ENCODE measurements at places on chromosomes 1 and 21.
A peak's percentile ranks its signal among the peaks of the same experiment; 100 is the strongest.

- no peak for DNase-seq
Observed at GRCh38 chr1:225972344-225973152, 26.6 kb downstream of the SDE2 start.

DNA sequence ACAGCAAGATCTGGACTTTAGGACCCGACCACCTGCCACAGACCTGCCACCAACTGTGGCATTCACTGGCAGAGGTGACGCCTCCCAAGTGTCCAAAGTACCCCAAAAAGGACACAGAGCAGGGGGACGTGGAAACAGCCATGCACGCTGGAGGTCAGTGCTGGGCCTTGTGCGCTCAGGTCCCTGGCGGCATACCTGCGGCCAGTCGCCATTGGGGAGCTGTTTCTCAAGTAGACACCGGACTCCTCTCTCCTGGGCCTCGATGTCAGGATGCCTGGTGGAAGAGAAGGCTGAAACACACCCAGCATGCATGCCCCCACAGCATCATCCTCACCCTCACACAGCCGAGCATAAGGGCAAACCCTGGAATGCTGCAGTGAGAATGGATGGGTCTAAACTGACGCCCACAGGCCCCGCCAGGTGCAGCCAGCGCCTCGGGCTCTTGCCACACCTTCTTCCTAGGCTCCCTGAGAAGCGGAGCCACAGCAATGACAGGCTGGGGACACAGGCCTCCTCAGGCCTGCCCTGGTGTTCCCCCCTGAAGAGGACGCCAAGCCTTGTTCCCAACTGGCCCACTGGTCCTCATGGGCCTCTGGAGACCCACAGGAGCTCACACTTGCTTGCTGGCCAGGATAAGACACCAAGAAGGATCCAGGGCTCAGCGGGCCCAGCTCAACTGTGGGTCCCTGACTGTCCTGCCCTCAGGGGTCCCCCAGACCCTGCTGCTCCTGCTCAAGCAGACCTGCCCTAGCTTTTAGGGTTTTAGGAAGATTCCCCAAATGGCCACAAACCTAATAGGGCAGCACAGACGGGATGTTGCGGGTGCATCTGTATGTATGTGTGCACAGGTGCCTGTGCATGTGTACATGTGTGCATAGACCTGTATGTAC, 7.7 kb upstream of the SPATC1L start:
- DNase-seq = no peak

- no peak for DNase-seq
Observed at GRCh38 chr1:226215239-226215638, 8.2 kb upstream of the MIXL1 start.

DNA sequence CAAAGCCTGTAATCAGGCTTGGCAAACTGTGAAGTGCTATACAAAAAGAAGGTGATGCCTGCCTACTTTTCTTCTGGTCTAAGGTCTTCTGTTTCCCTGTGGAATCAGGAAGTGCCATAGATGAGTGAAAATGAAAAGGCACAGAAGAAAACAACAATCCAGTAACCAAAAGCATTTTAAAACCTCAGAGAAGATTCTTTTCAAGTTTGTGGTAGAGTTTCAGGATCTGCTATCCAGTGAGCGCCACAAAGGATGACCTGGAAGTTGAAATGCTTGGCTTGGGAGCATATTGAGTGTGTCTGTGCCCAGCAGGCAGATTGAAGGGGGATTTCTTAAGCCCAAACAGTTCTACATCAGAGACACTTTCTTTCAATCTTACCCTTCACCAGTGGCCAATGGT, 272.2 kb downstream of the PAPPA2 start:
- no peak for DNase-seq

GRCh38 chr1:217542136-217542777, 88.6 kb downstream of the GPATCH2 start:
- DNase-seq = no peak

GRCh38 chr1:84877592-84877991, 15.4 kb downstream of the LPAR3 start:
- no peak for DNase-seq

GRCh38 chr1:163036671-163037070, 32.5 kb upstream of the RGS4 start:
- DNase-seq = peak; percentile 4

DNA sequence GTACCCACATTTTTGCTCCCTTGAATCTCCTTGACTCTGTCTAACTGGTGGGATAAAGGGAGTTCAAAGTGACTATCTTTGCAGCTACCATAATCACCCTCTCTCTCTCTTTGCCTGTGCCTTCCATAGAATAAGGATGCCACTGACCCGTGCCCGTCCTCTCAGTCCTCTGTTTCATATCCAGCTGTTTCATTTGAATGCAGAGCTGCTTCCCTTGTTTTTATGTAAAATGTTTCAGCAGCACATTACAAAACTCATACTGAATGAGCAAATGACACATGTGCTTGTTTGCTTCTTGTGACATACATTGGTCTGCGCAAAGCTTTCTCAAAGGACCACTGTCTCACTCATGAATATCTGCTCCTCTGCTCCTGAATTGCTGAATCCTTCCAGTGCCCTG, 38.4 kb downstream of the CDC42 start:
- no peak for DNase-seq

DNA sequence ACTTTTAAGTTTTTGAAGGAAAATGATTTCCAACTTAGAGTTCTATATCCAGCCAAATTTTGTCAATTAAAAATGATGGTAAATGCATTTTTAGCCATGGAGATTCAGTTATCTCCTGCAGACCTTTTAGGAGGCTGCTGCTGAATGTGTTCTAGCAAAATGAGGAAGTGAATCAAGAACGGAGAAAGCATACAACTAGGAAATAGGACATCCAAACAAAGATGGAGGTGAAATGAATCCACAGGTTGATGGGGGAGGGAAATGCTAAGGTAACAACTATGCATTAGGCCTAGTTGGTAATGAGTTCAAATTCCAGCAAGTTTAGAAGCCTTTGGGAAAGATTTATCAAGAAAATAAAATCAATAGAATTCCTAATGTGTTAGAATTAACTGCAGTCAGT, 80.5 kb downstream of the FNBP1L start:
- DNase-seq = no peak

- no peak for DNase-seq
Observed at GRCh38 chr1:58264462-58264861, 282.1 kb downstream of the OMA1 start.

DNA sequence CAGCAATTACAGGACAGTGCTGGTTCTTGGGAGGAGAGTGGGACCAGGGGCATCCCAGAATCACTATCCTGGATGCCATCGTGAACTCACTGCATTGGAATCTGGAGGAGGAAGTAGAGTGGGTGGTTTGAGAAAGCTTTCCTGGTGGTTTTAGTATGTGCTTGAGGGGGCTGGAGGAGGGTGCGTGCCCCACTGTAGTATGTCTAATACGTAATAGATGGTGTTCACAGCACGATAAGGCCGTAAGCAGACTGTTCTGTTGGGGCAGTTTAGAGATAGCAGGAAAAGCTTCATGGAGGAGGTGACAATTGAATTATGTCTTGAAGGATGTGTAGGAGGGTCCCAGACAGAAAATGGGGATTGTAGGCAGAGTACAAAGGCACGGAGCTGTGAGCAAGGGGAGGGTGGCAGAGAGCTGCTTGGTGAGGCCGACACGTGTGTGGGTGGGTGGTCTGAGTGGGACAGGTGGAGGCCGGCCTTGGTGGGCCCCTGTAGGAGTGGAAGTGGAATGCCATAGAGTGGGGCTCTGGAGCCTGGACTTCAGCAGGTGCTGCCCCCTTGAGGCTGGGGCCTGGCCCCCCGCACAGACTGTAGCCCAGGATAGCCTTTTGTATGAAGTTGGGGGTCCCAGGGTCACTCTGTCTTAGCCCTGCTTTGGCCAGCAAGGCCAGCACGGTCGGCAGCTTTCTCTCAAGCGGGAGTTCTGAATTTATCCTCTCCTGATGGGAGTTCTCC, 37.0 kb downstream of the IL6R start:
- peak; percentile 80 for DNase-seq

DNA sequence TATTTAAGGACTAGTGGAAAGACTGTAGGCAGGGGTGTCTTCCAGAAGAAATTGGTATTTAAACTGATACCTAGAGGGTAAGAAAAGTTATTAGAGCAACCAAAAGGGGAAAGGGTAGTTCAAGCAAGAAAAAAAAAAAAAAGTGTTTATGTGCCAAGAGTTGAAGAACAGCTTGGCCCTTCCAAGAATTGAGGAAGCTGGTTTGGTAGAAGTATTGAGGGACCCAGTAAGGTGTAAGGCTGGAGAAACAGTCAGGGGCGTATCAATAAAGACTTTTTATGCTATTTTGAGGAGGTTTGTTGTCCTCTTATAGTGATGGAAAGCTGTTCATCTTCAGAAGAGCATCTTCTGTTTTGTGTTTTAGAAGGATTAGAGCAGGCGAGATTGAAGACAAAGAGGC, 108.3 kb downstream of the PTPRC start:
- DNase-seq = no peak

DNA sequence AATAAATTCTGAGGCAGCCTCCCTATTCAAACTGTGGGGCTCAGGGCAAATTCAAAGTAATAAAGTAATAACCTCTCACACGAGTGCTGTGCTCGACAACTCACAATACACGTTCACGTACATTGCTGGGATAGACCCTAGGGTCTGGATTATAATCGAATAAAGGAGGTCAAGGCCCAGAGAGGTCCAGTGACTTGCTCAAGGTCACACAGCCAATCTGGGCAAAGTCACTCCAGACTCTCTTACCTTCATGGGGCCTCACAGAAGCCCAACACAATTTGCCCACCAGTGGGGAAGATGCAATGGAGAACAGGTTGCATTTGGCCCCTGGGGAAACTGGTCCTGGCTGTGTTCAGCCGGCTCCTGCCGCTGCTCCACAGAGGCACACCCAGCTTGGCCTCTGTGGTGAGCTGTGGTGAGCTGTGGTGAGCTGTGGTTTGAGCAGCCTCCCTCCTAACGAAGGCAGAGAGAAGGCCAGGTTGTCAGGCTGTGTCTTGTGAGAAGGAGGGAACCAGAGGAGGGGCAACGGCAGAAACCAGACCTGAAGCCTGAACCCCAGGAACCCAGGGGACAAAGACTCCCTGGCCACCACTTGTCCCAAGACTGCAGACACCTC, 35.1 kb downstream of the NUAK2 start:
- DNase-seq = no peak

DNA sequence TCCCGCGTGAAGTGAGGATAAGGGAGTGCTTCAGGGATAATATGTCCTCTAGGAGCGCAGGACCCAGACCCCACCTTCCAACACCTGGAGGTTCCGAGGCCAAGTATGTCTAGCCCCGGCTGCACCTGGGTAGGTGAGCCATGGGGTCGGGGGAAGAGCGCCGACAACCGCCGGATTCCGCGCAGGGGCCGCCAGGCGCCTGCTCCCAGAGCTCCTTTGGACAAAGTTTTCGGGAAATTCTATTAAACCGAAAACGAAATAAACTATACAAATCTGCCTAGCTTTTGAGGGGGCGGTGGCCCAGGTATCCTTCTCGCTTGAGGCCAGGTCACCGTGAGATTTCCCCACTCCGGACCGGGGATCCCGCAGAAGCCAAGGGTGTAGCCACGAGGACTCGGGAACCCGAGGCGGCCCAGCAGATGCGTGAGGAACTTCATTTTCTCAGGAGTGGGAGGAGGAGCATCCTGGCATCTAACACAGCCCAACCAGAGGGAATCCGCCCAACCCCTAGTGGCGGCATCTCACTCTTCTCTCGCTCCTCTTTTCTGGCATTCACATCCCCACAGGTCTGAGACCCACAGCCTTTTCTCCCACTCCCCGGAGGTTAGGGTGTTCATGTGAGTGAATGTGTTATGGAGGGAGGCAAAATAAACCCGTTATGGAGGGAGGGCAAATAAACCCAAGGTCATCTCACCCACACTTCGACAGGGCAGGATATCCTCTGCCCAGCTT, 2.3 kb upstream of the DMRTA2 start:
- DNase-seq = no peak

DNA sequence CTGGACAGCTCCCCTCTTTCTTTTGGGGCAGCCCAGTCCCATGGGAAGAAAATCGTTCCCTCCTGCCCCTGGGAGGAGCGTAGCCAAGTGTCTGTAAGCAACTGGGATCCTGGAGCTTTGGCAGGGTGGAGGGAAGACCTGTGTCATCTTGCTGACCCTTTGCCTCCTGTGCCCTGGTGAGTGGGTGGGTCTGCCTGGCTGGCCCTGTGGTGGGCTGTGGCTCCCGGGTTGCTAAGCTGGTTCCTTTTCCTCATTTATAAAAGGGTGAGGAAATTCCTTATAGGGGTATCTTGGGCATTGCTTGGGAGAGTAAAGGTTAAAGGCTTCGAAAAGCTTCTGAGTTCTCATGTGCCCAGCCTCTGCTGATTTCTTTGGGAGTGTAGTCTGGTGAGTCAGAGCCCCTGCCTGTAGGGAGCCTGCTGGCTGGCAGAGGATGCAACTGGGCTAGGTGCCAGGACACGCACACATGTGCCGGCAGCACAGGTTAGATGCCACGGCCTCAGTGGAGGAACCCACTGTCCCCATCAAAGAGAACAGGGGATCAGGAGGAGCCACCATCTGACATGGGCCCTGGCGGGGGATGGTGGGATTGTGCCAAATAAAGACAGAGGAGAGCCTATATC, 85.2 kb downstream of the ARHGEF10L start:
- peak; percentile 60 for DNase-seq

DNA sequence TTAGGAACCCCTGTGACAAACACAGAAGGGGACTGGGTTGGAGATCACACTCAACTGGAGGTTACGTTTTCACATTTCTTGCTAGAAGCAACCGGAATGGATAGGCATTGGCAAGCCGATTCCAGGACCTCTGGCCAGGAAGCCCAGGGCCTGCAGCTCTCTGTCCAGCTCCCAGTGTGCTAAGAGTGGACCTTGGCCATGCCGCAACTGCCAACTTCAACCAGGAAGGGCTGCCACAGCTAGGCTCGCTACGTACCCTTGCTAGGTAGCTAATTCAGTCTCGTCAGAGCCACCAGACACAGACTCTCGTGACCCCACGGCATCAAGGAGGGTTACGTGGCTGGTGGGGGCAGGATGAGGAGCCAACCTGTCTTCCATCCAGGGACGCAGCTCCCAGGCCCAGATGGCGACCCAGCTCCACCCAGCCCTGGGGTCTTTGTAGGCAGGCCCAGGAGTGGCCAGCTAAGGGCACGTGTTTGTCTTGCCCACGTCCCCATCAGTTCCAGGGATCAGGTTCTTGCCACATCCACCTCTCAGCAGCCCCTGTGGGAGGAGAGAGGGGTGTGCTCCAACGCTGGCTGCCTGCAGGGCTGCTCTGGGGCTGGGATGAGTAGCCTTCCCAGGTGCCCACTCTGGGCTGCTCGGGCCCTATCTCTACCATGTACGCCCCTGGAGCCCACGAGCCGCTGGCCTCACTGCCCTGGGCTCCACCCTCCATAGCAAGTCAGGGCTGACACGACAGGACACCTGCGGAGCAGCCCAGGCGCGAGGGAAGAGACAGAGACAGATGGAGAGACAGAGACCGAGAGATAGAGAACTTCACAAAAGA, 39.2 kb downstream of the UBE2G2 start:
- DNase-seq = no peak

DNA sequence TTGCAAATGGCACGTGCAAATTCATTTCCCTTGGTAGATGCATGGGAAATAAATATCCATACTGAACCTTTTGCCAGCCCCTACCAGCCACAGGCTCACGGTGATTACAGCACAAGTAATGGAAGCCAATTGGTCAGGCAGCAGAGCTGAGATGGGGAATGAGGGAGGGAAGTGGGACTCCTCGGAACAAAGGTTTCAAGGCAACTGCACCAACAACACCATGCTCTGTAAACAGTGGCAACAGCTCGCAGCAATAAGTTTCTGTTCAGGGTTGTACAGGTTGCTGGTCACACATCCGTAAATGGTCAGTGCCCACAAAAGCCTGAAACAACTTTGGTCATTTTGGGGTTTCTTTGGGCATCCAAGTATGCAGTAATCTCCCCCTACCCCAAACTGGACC, 62.7 kb upstream of the LPGAT1 start:
- DNase-seq = no peak
